ENCODE measurements at places on chromosomes 2 and 18.

GRCh38 chr2:240198226-240198625 is 57.8 kb upstream of the OTOS start:
- no peak for DNase-seq

DNA sequence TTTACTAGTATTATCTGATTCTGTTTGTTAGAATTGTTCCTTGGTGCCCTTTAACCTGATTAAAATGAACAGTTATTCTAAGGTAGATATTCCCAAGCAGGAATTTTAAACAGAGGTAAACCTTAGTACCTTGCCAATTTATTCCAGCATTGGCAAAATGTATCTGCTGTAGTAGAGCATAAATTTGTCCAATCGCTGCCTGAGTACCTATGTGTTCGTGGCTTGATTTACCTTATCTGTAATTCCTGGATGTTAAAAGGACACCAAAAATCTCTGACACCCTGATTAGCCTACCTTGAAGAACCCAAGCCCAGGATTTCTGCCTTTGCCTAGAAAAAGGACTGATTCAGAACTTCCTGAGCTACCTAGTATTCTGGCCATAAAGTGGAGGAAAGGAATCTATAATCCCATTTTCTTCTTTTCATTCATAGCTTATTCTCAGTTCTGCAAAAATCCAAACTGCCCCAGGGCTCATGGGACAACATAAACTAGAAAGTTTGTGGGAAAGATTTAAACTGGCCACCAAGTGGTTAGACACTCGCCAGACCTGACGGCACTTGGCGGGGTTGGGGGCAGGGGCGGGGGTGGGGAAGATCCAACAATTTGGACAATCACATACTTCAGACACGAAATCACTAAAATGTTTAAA is 16.2 kb upstream of the ZCCHC2 start:
- DNase-seq: no peak

GRCh38 chr2:88471083-88471942 is 18.8 kb upstream of the FOXI3 start:
- no peak for DNase-seq

- no peak for DNase-seq
Observed at GRCh38 chr2:65204461-65205210, 23.0 kb upstream of the ACTR2 start.

DNA sequence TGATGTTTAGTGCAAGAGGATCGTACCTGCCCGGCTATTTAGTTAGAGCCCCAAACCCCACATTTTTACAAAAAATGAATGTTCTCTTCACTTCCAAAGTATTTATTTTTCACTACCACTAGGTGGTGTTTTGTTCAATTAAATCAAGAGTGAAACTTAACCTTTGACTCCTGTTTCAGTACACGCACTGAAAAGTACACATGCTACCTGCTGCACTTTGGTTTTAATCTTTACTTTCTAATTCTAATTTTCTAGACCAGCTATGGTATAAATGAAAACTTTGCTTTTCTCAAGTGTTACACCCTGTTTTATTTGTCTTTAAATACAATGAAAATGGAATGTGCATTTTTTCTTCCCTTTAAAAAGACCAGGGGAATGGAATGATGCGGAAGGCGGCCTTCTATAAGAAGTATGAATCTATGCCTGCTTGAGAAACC is 31.4 kb upstream of the CHN1 start:
- no peak for DNase-seq

GRCh38 chr2:232377841-232378734 is 463 bp upstream of the ALPP start:
- no peak for DNase-seq

GRCh38 chr2:230879271-230879882 is 14.6 kb downstream of the ITM2C start:
- DNase-seq: no peak

DNA sequence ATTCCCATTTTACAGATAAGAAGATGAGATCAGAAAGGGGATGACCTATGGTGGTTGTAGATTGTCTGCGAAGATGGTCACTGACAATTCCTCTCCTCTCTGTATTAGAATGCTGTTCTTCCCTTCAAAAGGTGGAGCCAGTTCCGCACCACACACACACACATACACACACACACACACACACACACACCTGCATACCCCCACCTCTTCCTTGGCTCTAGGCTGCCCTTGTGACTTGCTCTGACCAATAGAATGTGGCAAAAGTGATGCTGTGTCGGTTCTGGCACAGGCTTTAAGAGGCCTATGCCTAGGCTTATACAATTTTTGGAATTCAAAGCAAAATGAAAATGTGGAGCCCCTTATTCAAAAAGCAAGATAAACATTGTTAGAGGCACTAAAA is 88.0 kb downstream of the ZFP36L2 start:
- DNase-seq: no peak

DNA sequence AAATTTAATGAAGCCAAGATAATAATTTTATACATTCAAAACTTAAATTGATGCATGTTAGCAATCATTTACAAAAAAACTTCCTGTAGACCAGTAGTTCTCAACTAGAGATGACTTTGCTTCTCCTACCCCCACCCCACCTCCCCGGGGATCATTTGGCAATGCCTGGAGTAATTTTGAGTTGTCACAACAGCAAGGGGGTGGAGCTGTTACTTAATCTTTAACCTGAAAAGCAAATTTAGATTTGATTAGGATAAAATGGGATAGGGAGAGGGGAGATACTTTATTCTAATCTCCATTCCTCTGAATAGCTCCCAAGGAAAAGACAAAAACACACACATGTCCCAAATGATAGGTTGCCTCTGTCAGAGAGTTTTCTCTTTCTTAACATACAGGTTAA is 4.2 kb downstream of the SLC40A1 start:
- DNase-seq: no peak

DNA sequence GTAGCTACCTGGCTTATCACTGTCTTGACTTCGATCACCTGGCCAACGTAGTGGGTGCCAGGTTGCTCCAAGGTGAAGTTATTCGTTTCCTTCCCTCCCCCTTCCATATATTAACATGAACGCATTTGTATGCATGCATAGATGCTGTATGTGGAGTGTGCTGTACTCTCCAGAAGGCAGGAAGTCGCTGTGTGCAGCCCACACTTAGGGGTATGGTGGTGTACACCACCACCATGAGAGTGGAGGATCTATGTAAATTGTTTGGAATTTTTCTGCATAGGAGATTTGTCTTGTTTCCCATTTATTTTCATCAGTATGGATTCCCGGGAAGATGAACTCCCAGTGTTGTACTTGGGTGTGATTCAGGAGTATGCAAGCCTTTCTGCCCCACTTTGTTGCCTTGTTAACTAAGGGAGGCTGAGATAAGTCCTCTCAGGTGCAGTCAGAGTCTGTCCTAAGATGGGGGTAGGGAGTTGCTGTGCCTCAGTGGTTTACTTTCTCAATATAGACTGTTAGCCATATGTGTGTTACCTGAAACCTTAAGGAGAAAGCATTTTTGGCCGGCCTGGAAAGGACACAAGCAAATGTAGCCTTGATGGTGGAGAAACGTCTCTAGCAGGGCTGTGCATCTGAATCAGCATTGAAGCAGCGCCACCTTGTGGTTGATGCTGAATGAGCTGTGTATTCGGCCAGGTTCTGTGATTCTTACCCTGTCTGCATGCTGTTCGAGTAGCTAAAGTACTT is 149.8 kb downstream of the TANC1 start:
- DNase-seq: peak; percentile 49

DNA sequence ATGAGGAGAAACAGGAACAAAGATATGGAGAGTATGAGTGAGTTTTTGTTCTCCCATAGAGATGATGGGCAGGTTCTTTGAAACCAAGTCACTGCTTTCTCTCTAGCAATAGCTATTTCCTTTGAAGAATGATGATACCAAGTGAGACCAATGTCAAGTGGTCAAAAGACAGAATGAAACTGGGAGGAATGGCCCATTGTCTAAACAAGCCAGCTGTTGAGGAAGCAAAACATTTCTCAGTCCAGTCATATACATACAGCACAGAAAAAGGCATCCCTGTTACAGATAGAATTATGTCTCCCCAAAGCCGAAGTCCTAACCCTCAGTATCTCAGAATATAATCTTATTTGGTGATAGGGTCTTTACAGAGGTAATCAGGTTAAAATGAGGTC is 66.1 kb upstream of the EPC2 start:
- no peak for DNase-seq

GRCh38 chr18:55384551-55385275 is 203.3 kb downstream of the TCF4 start:
- DNase-seq: no peak

Data from stimulated activated CD4-positive, alpha-beta T cell treated with anti-CD3 and anti-CD28 coated beads, Interleukin-2, amount 100 ng/mL, for 4 hours (primary cell).